ENCODE measurements at places on chromosomes 1 and 21. TPM values are rescaled to one million over a fixed set of nuclear protein-coding genes. Genes with fewer than 3 reads are reported as not detected.

TNNT2 gene
- 56.4 TPM for polyA plus RNA-seq

ATP6V0B gene
- polyA plus RNA-seq = 118 TPM

GUCA2A gene
- polyA plus RNA-seq = not detected

NFASC gene
- 34.4 TPM for polyA plus RNA-seq

DNA sequence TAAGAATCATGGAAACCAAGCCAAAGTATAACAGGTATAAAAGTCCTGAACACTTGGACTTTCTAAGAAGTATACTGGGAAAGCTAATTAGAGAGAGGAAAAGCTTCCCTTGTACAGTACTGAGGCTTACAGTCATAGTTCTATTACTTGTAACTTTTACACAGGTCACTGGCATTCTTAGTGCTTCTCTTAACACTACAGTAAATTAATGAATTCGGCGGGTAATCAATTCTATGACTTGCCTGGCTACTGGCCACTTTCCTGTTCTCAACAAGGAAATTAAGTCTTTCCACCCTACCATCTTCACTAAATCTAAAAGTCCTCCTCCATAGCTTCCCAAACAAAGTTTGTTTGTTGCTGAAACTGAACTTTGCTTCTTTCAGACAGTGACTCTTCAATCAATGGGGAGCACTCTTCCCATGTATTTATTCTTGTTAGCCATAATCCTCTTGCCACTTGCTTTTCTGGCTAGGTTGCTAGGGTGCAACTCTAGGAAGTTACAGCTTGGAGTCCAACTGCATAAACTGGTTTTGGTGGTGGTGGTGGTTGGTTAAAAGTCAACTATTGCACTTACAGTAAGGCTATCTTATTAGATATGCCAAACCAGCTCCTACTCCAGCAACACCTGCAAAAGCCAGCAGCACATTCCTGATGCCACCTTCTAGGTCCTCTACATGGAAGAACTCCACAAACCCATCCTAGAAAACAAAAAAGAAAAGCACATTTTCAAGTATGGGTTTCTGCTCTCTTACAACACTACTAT, 2.4 kb downstream of the MCL1 start:
- DNase-seq = no peak

- no peak for DNase-seq
Measured at GRCh38 chr21:14673649-14674048, 127.5 kb upstream of the SAMSN1 start.

DNA sequence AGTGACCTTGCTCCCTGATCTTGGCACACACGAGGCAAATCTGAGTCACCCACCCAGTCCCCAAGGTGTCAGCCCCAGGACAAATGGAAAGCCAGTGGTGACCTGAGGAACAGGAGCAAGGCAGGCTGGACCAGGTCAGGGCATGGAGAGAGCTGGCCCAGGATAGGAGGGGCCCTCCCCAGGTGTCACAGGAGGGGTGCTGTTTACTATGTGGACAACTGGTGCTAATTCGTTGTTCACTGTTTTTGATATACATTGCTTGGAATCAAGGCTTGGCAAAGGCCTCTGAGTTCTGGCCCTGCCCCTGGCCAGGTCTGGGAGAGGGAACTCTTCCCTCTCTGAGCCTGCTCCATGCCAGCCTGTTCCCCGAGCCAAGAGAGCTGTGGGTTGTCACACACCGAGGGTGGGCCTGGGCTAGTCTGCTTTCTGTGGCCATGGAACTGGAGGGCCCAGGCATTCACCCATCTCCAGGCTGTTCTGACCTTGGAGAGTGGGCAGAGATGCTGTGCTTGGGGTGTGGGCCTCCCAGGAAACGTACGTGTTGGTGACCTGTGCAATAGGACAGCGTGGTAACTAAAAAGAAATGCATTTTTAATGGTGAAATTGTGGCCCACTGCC, 41.8 kb downstream of the CRYAA start:
- no peak for DNase-seq

DNA sequence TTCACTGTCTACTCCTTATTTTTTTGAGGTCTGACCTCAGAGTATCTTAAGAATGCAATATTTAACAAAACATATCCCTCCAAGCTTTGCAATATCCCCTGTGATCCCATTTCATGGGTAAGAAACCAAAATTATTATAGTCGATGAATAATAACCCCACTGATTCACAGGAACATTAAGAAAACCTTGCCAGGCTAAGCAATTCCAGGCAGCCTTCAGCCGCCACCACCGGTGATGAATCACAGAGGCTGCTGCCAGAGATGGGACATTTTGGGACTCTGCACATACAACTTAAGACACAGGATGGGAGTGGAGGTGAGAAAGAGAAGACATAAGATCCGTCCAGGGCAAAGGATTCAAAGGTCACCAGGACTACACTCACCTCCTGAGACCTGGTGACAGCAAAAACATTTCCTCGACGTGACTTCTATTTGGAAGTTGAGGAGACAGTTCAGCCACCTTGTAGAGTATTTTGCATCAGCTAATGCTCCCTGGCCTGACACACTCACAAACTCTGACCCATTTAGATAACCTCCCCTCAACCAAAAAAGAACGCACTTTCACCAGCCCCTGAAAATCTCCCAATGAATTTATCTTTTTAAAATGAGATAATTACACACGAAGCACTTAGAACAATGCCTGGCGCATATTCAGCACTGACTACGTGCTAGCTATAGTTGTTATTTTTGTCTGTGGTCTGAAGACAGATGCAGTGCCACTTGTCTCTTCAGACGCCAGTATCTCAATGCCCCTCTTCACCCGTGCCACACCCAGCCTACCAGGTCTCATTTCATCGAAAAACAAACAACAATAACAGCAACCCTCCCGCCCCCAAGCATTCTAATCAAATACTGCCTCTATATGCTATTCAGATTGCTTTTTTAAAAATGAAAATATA, 17.8 kb upstream of the OVAAL start:
- DNase-seq = no peak

DNA sequence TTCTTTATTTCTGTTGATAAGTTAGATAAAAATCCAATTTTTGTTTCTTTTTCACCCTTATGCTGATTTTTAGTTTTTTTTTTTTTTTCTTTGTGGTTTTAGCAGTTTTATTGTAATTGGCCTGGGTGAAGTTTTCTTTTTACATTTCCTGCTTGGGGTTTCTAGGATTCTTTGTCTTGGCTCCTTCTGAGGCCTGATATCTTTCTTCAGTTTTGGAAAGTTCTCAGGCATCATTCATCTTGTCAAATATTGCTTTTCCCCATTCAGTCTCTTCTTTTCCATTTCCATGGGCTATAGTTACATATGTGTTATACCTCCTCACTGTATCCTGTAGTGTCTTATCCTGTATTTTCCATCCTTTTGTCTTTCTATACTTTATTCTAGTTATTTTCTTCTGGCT, 28.5 kb downstream of the ST6GALNAC3 start:
- DNase-seq = no peak

GRCh38 chr1:27624467-27625178, 10.4 kb downstream of the FGR start:
- no peak for DNase-seq

Measured in left kidney (tissue), 8 donors.